ENCODE measurements at places on chromosomes 3 and 15.

DNA sequence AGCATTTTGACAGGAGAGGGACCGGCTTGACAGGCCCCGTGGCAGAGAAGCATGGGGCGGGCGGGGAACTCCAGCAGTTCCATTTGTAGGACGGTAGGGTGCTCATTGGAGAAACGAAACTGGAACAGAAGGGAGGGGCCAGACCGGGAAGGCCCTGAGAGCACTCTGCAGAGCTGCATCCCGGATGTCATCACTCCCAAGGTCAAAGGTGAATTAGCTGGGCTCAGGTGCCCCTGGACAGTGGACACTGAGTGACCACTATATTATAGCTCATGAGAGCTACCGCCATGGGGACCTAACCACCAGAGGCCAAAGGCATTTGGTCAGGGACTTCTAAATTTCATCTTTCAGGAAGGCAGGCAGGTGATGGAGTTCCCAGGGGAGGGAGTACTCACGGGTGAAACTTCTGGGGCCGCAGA lies 7.3 kb downstream of the CSRNP1 start:
- no peak for DNase-seq

GRCh38 chr15:100114571-100114970 lies 227.2 kb downstream of the ADAMTS17 start:
- no peak for DNase-seq

DNA sequence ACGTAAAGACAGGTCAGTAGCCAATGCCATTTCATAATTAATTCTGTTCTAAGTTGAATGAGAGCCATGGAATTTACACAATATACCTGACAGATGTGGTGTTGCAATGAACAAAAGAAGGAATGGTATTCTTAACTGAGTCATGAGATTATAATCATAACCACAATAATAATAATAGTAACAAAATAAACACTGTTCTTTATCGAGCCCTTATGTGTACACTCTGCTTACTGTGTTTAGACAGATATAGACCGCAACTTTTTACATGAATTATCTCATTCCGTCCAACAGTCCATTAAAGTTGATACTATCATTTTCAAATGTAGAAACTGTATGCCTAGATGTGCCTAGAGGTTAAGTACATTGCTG lies 28.2 kb upstream of the SCAANT1 start:
- DNase-seq: no peak

GRCh38 chr3:52277972-52278509 lies 408 bp downstream of the WDR82 start:
- peak; percentile 74 for DNase-seq

DNA sequence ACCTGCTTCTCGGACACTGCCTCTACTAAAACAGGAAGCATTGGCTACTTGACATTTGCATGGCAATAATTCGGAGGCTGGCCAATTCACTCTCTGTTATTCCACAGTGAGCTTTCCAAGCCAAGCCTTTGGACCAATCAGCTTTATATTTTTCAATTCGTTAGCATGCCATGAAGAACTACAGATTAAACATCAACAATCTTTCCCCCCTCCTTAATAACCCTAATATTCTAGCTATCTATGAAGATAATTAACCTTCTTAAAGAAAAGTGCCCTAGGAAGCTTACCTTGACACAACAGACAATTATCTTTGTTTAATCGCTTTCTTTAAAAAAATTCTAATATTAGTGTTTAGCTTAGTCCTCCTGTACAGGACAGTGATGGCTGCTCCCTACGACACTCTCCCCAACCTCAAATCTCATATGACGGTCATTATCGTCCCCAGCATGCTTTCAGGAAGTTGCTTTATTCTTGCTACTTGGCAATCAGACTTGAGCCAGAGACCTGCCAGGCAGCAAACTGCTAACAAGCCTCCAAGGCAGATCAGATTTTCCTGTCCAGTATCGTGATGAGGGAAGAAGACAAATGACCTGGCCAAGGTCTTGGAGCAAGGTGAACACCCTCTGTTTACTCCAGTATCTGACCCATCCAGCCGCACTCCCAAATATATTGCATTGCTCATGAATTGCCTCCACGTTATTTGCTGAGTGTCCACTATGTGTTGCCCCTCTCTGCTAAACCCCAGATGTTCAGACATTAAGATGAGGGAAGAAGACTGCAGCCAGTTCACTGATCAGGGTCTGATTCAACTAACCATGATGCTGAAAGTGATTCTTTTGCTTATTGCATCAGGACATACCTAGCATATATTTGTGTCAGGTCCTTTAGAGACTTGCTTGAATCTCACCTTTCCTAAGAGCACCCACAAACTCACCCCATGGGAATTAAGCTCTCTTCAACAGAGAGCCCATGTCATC lies 68.1 kb upstream of the LPP start:
- DNase-seq: no peak

DNA sequence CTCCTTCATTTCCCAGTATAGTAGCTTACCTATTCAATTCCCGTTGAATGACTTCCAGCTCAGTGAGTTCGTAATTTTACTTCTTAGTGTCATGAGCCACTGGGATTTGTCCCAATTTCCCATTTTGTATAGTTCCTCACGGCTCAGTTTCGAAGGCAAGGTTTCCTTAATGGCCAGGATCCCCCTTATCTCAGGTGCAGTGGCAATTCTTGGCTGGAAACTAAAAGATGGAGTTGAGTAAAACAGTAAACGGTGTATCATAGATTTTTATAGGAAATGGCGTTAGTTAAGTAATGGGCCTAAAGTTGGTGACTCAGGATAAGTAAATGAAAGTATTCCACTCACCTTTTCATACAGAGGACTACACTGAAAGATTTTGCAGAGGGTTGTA lies 522 bp upstream of the LMLN start:
- no peak for DNase-seq

- no peak for DNase-seq
Observed at GRCh38 chr3:65094723-65095122, 406.9 kb upstream of the ADAMTS9 start.

- no peak for DNase-seq
Observed at GRCh38 chr15:43499635-43500034, 6.7 kb upstream of the TP53BP1 start.

DNA sequence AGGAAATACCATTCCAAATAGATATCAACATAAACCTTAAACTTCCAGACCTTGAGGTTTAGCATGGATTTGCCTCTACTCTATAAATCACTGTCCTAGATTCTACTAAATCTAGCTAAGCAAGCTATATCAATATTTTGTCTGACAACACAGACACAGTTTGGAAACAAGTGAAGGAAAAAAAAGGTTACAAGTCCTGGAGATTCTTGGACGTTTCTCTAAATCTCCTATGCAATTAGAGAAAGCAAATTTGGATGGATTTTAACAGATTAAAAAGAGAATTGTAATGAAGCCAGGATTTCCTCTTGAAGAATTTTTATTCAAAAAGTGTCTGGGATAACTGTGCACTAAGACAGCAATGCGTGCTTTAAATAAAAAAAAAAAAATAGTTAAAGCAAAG lies 441.1 kb upstream of the DPH6 start:
- no peak for DNase-seq

DNA sequence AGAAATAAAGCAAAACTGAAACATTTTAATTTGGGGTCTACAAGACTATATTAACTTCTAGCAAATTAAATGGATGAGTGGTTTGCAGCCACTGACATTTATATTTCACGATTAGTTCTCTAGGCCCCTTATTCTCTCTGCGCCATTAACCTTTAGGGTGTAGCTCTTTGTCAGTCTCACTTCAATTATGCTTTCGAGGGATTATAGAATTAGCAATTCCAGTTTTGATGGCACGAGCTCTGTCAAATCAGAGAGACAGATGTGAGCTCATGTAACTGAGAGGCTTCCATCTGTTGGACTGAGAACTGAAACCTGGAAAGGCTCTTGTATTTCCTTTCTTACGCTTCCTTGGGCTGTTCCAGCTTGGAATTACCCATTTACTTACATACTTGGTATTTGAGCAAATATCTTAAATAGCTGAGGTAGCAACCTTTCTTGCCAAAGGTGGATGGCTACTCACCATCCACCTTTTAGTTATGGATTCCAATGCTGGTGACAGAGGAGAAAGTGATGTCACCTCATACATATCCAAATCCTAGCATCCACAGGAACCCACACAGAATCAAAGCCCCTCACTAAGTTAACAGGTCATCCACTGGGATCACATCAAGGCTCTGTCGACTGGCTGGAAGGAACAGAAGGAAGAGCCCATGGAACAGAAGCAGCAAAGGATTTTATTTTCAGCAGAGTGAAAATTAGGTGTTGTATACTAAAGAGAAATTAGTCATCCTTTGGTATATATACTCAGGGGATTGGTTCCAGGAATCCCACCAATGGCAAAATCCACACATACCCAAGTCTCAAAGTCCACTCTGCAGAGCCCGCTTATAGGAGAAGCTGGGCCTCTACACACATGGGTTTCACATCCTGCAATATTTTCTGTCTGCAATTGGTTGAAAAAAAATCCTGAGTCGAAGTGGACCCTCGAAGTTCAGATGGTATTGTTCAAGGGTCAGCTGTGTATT lies 20.8 kb downstream of the VGLL4 start:
- no peak for DNase-seq

DNA sequence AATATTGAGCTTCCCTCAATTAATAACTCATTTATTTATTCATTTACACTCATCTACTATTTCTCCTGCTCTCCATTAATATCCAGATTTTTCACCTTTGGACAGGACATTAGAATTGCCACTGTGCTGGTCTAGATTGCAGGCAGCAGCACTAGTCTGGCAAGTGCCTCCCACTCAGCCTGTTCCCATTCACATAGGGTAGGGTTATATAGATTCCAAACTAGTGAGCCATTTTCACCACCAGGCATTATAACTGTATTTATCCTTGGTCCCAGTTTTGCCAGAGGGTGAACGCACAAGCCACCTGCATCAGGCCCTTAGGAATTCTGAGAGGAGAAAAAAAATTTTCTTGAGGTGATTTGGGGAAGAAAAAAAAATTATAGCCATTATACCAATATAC lies 44.5 kb downstream of the ANAPC13 start:
- no peak for DNase-seq

- DNase-seq: no peak
Observed at GRCh38 chr3:184040010-184040409, 8.5 kb downstream of the HTR3D start.

GRCh38 chr3:138921316-138922292 lies 25.3 kb downstream of the FOXL2 start:
- peak; percentile 53 for DNase-seq

DNA sequence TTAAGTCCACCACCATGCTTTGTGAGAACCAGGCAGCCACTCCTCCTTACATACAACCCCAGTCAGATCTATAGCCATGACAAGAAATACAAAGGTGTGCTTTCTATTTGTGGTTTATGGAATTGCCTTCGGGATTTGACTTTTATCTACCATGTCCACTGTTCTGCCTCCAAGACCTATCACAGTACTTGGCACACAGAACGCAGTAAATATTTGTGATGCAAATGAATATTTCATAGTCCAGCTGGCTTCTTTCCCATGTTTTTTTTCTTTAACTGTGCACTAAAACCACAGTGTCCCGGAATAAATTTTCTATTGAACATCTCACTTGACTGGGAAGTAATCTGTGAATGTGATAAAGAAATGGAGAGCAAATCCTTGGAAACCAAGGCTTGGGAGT lies 314.7 kb downstream of the RORA start:
- DNase-seq: no peak

GRCh38 chr15:25670025-25670554 lies 193.0 kb downstream of the ATP10A start:
- DNase-seq: no peak

- no peak for DNase-seq
Observed at GRCh38 chr3:40731445-40731844, 206.7 kb downstream of the ZNF621 start.

Measured in GOT3 (cell line).